NCI-H2081 treated with DMSO at 0.1 percent for 48 hours (cell line): ENCODE measurements at places on chromosomes 4 and X.

DNA sequence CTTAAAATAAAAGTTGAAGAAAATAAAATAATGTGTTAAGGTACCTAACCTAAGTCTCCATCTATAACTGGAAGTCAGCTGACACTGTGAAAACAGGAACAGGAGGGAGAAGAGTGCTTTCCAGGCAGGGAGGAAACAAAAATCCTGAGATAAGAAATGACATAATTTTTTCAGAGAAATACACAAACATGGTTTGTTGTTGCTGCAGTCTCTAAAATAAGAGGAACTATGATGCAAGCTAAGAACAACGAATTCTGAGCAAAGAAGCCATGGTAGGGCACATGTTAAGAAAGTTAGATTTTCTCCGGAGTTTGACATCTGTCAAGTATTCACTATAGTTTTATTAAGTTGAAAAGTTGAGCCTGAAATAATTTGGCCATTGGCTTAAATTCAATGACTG is 26.9 kb downstream of the PAPSS1 start:
- no peak for DNase-seq

DNA sequence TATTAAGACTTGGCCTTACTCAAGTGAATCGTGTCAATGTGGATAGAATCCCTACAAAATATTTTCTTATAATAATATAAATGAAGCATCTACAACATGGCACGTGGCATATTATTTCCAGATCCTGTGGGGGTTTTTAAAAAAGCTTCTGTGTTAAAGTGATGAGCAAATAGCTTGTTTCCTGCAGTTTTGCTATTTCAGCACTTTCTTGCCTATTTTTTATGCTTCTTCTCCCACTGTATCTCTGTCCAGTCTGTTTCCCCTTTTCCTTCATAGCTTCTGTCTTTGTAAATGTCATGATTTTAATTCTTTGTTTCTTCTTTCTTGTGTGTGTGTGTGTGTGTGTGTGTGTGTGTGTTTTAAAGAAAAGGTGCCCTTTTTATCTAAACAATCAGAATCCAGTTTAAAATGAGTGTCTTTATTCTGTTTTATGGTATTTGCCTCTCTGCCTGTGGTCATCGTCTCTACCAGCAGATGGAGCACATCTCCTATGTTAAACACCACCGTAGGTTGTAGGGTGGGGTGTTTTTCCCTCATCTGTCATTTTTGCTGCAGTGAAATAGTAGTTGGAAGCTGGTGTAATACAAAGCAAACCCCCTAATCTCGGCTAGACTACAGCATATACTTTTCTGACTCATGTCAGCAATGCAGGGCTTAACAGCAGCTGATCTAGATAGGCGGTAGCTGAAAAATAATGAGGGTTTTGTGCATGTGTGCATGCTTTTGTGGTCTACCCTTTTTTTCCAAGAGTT is 33.1 kb downstream of the FTHL17 start:
- DNase-seq = no peak

GRCh38 chrX:115112411-115112810 is 76.8 kb upstream of the RBMXL3 start:
- no peak for DNase-seq

DNA sequence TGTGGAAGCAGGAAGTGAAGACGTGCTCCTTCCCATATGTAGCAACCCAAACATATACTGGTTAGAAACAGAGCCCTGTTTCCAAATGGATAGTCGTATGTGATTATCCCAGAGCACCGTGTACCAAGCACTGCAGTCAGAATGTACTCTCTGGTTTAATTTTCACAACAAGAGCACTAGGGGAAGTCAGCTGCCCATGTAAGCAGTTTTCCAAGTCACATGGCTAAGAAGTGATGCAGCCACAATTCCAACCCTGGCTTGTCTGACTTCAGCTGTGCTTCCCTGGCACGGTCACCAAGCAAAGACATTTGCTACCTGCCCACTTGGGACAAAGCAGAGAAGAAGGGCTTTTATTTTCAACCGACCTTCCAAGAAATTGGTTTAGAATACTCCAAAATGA is 28.2 kb upstream of the CEP135 start:
- no peak for DNase-seq

- no peak for DNase-seq
Observed at GRCh38 chr4:151013944-151014343, 1.1 kb downstream of the LRBA start.

DNA sequence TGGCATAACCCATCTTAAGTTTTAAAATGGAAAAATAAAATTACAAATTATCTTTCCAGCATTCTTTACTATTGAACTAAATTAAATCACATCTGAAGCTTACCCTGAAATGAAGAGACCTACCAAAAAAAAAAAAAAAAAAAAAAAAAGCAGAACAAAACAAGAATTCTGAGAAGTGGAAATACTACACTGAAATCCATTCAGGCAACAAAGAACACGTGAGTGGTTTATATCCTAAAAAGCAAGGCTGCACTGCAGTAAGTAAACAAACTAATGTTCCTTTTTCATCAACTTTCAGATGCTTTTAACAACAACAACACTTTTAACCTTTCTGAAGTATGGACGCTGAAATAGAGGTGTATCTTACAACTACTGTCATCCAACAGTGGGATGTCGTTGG is 7.5 kb downstream of the FRYL start:
- DNase-seq = no peak

DNA sequence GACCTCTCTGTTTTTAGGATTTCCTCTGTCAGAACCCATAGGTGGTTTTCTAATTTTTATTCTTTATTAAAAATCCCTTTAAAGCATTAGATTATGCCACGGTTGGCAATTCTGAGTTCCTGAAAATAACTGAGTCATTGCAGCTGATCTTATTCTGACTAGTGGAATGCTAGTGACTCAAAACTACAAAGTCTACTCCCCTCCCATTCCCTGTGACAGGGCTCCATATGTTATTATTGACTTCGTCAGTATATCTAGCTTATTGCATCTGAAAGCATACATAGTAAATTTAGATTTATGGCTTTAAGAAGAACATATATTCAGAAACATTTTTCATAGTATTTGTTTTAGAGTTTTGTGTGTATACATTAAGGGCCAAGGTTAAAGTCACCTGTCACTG is 38.5 kb downstream of the HERC3 start:
- DNase-seq = no peak

DNA sequence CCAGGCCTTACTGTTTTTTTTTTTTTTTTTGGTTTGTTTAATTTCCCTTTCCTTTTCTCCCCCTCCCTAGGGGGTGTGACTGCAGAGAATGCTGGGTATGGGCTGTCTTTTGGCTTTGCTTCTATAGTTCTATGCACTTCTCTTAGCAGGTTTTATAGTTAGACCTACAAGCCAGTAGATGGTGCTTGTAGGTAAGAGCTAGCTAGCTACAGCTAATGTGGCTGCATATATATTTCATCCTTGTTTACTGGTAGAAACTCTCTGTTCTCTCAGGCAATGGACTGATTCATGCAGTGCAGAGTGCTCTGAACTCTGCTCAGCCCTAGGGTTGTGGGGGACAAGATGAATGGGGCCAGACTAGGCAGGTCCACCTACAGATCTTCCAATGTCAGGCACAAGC is 246.4 kb downstream of the SH2D1A start:
- DNase-seq = no peak
